Renal cortex interstitium (tissue), 15 donors: ENCODE measurements at places on chromosomes 11 and 22. TPM values are rescaled to one million over a fixed set of nuclear protein-coding genes. Genes with fewer than 3 reads are reported as not detected.
A peak's percentile ranks its signal among the peaks of the same experiment; 100 is the strongest.

DNA sequence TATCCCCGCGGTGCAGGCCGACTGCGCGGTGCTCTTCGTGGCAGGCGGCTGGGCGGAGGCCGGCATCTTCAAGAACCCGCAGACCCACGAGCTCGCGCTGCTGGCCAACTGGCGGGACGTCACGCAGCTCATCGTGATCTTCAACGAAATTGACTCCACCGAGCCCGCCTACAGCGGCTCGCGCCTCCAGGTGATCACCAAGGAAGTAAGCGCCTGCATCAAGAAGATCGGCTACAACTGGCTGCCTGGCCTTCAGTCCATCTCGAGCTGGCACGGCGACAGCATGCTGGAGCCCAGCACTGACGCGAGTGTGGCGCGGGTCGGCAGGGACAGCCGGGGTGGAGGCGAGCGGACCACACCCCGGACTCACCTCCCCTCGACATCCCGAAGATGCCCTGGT is 53.9 kb upstream of the MTNR1B start:
- no peak for DNase-seq

GRCh38 chr11:95335989-95336388 is 105.0 kb upstream of the SESN3 start:
- DNase-seq = no peak

- no peak for DNase-seq
Measured at GRCh38 chr11:43786016-43786415, 94.6 kb upstream of the ALKBH3 start.

DNA sequence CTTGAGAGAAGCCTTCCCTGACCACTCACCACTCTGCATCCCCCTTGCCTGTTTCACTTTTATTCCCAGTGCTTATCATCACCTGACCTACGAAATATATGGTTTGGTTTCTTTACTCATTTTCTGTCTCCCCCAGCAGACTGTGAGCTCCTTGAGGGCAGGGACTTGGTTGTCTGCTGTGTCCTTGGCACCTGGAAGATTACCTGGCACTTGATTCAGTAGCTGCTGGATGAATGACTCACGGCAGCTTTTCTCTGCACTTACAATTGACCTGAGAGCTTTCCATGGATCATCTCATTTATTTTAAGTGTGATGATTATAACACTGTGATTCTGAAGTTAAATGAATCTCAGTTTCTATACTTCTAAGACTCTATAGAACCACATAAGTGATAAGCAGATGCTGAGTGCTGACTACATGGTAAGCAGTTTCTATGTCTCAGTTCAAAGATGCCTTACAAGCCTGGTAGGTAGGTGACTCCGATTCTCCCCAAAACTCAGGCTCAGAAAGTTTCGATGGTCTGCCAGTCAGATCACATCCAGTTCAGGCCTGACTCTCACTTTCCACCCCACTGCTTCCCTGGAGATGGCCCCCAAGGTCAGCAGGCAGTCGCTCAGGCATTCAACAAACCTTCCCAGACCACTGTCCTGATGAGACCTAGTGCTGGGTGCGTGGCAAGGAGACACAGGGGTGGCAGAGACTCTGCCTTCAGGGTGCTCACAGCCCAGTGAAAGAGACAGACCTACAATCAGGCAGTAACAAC is 11.6 kb downstream of the IL2RB start:
- DNase-seq = no peak

GRCh38 chr11:67496113-67496512 is 9.1 kb downstream of the PITPNM1 start:
- no peak for DNase-seq

DNA sequence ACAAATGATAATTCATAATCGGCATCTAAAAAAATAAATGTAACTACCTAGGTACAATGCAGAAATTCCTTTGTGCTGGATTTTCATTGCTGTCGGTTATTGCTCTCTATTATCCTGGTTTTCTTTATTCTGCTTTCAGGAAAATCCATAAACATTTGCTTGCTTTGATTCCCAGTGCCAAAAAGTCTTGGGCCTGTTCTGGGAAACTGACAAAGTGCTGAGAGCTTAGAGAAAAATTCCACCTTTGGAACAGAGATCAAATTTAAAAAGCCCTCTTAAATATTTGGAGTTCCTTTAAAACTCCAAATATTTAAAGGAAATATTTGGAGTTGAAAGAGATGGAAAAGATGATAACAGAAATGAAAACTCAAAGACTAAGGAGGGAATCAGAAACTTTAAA is 87.3 kb upstream of the ZBED5 start:
- no peak for DNase-seq

GRCh38 chr11:45163956-45164575 is 17.6 kb downstream of the PRDM11 start:
- DNase-seq = no peak

- DNase-seq = no peak
Measured at GRCh38 chr11:80349997-80350396, 909.2 kb upstream of the TENM4 start.

DNA sequence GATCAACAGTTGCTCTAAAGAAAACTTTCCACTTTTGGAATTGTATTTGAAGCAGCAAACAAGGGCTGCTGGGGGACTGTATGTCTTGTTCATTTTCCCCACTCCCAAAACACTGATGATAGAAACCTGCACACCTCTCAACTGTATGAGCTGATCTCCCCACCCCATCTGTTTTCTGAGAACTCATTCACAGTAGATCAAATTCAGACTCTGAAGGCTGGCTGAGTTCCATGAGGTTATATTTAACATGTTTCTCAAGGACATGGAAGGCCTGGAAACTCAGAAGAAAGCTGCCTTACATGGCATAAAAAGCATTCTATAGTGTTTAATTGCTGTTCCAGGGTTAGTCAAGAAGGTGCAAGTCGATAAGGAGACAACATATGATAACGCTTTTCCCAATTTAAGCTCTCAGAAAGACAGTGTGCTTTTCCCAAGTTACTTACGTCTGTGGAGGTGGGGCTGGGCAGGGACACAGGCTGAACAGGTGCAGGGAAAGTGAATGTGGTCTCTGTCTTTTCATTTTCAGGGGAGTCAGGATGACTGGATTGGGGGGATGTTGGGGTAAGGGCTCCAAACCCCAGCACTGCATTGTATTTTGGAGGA is 23.0 kb downstream of the LARGE2 start:
- DNase-seq = no peak

DNA sequence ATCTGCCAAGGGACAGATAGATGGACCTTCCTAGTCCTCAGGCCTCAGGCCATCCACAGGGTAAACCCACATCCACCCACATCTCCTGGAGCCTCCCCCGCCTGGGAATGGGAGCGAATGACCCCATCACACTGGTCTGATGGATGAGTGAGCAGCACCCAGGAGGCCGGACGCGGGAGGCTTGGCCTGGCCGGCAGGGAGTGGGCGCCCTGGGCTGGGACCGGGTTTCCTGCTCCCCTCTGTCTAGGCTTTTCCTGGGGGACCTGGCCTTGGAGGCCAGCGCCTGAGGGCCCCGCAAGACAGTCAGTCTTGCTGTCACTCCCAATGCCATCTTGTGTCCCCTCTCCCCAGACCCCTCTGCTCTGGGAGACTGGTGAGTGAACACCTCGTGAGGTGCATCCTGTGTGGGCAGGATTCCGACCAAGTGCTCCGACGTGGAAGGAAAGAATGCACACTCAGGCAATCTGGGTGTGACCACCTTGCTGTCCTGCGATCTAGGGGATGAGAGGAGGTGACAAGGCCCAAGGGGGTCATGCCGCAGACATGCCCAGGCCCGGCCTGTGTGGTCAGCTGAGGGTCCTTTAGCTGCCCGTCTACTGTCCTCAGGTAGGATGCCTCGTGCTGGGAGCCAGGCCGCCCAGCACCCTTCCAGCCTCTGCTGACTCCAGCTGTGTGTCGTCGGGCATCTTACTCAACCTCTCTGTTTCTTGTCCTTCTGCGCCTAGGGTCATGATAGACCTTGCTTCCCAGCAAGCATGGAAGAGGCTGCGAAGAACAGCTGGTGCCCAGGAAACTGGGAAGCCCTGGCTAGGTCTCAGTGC is 26.5 kb upstream of the WNT7B start:
- DNase-seq = no peak

GRCh38 chr11:120746376-120746775 is 234.8 kb downstream of the GRIK4 start:
- DNase-seq = no peak

- no peak for DNase-seq
Measured at GRCh38 chr11:81966340-81966739, 767.3 kb downstream of the FAM181B start.

DNA sequence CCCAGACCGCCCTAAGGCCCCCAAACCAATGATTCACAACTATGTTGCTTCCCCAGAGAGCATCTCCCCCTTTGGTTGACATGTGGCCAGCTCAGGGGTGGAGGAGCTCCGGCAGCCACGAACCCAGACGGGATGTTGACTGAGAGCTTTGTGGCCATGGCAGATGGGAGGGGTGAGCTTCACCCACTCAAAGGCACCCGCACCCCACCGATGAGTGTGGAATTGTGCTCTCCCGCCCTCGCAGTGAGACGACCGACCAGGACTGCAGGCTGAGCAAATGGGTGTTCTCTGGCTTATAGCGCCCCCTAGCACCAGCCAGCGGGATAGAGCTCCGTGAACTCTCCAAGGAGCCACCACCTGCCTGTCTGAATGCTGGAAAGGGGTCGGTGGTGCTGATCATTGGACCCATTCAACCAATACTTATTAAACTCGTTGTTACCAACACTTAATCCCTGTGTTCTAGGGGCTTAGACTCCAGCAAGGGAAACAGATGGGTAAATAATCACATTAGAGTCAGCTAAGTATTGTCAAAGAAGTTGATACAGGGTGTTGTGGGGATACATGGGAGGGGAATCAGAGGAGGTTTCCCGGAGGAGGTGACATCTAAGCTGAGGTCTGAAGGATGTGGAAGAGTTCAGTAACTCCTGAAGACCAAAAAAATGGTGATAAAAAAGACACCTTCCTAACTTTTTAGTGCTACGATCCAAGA is 4.5 kb upstream of the TIMP3 start:
- peak; percentile 55 for DNase-seq

- DNase-seq = no peak
Measured at GRCh38 chr11:27229511-27230191, 133.4 kb downstream of the CCDC34 start.

DNA sequence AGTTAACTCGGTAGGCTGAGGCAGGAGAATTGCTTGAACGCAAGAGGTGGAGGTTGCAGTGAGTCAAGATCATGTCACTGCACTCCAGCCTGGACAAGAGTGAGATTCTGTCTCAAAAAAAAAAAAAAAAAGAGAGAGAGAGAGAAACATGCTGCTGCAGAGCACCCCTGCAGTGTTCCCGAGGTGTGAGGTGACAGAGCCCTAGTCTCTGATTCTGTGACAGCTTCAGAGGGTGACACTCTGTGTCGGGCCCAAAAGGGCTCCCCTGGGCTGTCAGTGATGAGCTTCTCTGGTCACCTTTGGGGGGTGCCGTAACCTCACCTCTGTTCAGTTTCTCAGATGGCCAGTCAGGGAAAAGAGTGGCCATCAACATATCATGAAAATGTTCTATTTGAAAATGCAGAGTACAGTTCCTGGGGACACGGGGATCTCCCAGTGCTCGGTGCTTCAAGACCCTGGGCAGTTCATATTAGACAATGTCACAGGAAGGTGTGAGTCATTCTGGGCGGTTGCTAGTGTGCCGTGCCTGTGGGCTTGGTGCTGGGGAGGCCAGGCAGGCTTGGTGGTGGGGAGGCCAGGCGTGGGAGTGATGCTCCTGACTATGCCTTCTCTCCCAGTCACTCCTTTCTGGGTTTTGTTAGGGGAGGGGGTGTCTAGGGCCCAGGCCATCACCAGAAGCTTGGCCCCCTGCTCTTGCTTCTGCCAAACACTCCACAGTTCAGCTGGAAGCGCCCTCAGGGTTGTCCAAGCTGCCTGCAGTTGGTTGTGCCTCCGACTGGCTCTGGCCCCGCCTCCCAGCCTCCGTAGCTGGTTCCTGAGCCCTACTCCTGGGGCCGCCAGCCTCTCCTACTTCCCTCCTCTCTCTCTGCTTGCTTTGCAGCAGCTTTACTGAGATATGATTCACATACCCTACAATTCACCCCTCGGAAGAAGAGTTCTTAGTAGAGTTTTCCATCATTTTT is 52.5 kb upstream of the CLDN5 start:
- DNase-seq = no peak

Gene MRPL49
- 55.7 TPM for polyA plus RNA-seq

Gene EMID1
- polyA plus RNA-seq = 59.9 TPM

Gene MUC6
- polyA plus RNA-seq = 17.0 TPM

Gene UCP3
- polyA plus RNA-seq = 2.0 TPM
